Activated naive CD4-positive, alpha-beta T cell treated with anti-CD3 and anti-CD28 coated beads, Interleukin-2, amount 10 ng/mL, durations not matched to agents 7 days and 5 days (primary cell): ENCODE measurements at places on chromosomes 2 and 18.

DNA sequence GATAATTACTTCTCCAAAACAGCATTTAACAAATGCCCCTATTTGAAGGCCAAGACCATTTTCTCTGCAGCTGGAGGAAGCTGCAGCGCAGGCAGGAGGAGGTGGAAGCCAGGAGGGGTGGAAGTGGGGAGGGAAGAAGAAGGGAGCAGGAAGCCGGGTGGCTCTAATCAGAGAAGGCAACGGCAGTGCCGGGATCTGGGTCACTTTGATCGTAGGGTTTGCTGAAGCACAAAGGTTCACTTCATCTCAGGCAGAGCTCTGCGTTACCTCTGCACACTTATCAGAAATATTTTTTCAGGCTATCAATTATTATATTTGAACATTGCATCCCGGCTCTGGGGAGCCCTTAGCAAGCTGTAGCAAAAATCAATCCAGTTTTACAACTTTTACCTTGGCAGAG is 315.8 kb upstream of the POU3F3 start:
- no peak for DNase-seq

- peak; percentile 88 for DNase-seq
Observed at GRCh38 chr2:26745609-26746327, 18.3 kb upstream of the SLC35F6 start.

DNA sequence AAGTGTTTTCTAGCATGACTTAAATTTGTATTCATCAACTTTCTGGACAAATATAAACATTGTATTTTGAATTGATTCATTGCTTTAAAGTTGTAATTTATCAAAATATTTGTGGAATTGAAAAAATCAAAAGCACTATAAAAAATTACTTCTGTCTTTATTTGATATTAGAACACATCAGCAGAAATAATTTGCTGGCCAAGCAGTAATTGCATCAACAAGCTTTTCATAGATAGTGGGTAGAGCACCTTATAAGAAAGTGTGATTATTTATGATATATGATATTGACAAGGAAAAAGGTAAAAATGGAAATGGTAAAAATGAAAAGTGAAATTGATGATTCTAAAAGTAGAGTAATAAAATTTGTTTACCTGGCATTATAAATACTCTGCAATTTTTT is 861.1 kb downstream of the CPS1 start:
- no peak for DNase-seq

- DNase-seq = no peak
Observed at GRCh38 chr2:114316532-114317300, 125.7 kb upstream of the DPP10 start.

GRCh38 chr18:30150586-30151250 is 891.8 kb downstream of the DSC3 start:
- DNase-seq = no peak

DNA sequence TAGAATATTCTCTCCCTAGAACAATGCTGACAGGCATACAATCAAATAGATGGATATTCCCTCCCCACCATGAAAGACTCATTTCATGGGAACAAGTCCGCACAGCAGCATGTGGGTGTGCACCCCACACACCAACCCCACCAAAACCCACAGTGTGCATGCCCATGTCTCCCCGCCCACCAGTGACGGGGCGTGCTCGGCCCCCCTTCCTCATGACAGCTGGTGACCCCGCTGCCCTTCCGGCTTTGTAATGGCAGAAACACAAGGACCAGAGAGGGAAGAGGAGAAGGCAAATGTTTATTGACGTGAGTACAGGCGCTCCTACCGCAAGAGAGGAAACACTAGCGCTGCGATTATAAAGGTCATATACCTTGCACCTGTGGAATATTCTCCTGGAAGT is 30.8 kb upstream of the ODC1 start:
- no peak for DNase-seq

DNA sequence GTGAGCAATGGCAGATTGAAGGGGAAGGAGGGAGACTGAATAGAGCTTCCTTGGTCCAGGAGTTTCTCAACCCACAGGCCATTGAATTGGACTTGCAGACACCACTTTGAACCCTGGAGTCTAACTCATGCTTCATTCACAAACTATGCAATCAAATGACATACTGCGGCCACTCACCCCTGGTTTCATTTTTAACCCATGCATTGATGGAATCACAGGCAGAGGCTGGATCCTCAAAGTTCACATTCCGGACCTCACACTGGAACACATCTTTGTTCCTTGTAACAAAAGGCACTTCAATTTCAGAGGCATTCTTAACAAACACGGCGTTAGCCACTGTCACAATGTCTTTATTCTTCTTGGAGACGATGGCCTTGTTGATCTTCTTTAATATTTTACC is 40.7 kb downstream of the MRPL44 start:
- no peak for DNase-seq

- no peak for DNase-seq
Observed at GRCh38 chr18:75223687-75224347, 13.2 kb downstream of the TSHZ1 start.

DNA sequence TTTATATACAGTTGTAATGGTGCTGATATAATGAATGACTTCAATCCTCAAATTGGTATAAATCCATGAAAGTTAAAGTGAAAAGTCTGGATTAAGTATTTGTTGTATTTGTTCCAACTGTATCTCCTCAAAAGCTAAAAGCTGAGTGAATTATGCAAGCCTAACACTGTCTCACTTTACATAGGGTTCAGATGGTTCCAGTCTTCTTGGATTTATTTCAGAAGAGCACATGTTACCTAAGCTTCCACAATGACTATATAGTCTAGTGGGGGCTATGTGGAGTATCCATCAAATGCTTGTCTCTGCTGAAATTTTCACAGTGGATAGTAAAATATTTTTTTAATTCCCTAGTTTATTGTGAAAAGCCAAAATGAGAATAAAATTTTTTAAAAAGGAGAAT is 13.0 kb downstream of the MCEE start:
- DNase-seq = no peak

GRCh38 chr2:178933493-178933892 is 116.4 kb downstream of the CCDC141 start:
- no peak for DNase-seq

GRCh38 chr2:238484522-238485452 is 58.1 kb downstream of the ASB1 start:
- DNase-seq = no peak

- peak; percentile 29 for DNase-seq
Observed at GRCh38 chr2:25851740-25852503, 26.4 kb downstream of the ASXL2 start.

GRCh38 chr2:188450732-188451483 is 159.2 kb downstream of the GULP1 start:
- DNase-seq = no peak

GRCh38 chr18:26206488-26206887 is 19.8 kb upstream of the TAF4B start:
- no peak for DNase-seq

DNA sequence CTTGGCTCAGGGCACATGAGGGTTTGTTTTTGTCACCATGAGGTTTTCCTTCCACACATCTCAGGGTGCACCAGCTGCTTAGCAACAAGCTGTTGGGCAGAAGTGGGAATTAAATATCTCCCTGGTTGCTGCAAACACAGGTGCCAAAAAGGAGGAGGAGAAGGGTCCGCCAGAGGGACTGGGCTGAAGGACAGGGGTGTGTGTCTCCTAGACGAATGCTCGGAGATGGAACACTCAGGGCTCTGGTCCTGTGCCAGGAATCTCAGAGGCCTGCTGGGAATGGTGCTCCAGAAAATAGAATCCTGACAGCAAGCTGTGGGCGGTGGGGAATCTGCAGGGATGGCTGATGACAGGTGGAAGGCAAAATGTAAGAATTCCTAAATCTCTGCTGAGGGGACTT is 94.5 kb downstream of the VSNL1 start:
- DNase-seq = no peak

DNA sequence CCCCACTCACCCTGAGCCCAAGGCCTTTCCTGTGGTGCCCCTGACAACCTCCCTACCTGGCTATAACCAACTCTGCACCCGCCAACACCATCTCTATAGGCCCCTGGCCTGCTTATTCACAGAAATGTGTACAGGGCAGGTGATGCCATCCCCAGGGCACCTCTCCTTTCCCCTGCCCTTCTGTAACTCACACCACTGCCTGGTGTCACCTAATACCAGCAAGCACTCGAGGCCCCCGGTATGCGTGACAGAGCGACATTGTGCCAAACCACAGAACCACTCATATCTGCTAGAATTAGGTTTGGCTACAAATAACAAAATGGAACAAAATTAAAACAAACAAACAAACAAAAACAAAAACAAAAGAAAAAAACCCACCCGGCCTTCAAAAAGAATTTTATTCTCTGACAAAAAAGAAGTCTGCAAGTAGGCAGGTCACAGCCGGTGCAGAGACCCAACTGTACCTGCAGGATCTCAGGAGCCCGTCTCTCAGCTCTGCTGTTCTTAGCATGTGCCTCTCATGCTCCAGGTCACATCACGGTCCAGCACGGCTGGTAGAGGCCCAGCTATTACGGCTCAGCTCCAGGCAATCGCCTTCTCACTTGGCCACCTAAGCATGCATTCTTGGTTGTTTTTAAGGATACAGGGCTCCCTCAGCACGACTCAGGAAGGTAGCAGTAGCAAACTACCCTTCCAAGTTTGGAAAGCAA is 51.4 kb downstream of the FAM178B start:
- DNase-seq = no peak

GRCh38 chr2:226424971-226425370 is 374.6 kb downstream of the IRS1 start:
- DNase-seq = no peak

DNA sequence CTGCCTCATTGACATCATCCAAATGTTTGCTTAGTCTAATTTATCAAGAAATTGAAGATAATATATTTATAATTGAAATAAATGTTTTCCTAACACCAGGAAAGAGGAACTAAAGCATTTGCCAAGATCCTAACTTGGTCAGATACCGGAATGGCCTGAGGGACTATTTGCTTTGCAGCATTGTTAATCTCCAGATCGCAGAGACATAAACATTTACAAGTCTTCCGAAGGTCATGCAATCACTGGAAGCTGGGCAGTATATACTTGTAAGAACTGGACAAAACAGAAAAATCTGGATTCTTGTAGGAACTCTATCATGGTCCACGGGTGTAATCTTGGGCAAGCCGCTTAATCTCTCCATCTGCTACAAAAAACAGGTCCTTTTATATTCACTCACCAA is 42.2 kb downstream of the CYBRD1 start:
- DNase-seq = no peak

- no peak for DNase-seq
Observed at GRCh38 chr18:34840256-34840826, 130.2 kb downstream of the DTNA start.

- no peak for DNase-seq
Observed at GRCh38 chr2:190685333-190685732, 36.5 kb downstream of the NAB1 start.

DNA sequence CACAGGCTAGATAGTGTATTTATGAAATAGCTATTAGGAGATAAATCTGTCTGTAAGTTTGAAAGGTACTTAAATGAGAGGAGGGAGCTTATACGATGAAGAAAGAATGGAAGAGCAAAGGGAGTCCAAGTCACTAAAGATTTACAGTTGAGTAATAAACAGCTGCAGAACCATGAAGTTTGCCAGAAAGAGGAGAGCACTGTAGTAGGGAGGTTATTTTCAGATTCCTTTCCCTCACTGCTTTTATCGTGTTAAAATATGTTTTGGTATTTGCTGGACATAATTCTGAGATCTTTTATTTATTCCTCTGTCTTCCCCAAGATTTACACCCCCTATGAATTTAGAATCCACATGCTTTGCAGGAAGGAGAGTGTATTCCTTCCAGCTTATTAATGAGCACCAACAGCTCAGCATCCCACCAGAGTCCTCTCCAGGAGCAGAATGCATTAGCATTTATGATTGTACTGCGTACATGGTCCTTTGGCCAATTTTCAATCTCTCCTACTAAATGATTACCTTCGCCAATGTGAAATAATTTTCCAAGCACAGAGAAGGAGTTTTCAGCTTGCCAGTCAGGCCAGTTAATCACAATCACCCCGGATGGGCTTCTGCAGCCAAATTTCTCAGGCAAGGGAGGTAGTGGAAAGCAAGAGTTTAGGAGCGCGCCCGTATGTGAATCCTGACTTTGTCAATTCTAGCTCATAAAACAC is 297.0 kb downstream of the NBAS start:
- no peak for DNase-seq

GRCh38 chr18:64785686-64786085 is 636.8 kb upstream of the LINC00305 start:
- no peak for DNase-seq

DNA sequence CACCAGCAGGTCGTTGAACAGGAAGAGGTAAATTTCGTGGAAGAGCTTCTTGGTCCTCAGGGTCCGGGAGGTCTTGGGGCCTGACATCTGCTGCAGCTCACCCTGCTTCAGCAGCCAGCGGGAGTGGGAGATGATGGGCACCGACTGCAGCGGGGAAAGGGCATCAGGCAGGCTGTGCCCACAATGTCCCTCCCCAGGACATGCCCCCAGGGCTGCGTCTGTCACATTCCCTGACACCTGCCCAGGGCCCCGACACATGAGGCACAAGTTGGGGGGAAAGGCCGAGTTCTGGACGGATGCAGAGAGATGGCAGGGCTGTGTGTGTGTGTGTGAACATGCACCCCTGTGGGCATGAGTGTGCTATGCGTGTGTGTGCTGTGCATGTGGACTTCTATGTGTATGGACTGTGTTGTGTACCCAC is 13.9 kb downstream of the SNORC start:
- DNase-seq = no peak

- DNase-seq = no peak
Observed at GRCh38 chr18:24603151-24603550, 142.7 kb downstream of the HRH4 start.

GRCh38 chr2:50335433-50335832 is 696.5 kb downstream of the NRXN1 start:
- no peak for DNase-seq

GRCh38 chr18:62771494-62772270 is 56.3 kb downstream of the PHLPP1 start:
- no peak for DNase-seq

DNA sequence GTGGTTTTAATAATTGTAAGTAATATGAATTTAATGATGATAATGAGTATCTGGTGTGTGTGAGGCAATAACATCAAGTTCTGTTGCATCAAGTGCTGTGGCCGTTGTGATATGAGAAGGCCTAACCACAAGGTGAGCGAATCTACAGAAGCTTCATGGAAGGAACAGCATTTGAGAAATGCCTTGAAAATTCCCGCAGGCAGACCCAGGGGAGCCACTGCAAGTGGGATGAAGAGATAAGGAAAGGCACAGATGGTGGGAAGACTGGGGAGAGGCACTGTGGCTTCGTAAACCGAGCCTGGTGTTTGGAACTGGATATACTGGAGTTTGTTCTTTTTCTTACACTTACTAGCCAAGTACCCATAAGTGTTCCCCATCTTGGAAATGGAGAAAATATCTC is 357.5 kb downstream of the PTPRM start:
- no peak for DNase-seq

GRCh38 chr18:54742659-54743604 is 85.3 kb upstream of the RAB27B start:
- no peak for DNase-seq

- DNase-seq = no peak
Observed at GRCh38 chr2:96530144-96530430, 6.5 kb upstream of the ARID5A start.

DNA sequence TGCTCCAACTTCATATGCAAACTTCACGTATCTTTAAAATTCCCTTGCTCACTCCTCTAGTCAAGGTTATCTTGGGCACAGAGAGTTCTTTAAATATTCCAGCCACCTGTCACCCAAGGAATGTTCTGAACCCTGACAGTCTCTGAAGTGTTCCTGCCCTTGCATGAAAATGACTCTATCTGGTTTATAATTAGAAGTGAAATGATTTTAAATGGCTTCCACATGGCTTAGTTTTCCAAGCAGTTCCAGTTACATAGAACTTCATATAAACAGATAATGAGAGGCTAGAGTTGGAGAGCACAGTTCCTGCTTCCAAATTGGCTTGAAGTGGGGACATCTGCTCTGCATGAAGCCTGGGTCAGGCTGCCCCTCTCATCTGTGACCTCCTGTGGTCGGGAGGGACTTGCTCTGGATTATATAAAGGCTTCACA is 81.9 kb downstream of the SLC4A3 start:
- no peak for DNase-seq
